ENCODE measurements at places on chromosomes 7 and 10.
A peak's percentile ranks its signal among the peaks of the same experiment; 100 is the strongest.

DNA sequence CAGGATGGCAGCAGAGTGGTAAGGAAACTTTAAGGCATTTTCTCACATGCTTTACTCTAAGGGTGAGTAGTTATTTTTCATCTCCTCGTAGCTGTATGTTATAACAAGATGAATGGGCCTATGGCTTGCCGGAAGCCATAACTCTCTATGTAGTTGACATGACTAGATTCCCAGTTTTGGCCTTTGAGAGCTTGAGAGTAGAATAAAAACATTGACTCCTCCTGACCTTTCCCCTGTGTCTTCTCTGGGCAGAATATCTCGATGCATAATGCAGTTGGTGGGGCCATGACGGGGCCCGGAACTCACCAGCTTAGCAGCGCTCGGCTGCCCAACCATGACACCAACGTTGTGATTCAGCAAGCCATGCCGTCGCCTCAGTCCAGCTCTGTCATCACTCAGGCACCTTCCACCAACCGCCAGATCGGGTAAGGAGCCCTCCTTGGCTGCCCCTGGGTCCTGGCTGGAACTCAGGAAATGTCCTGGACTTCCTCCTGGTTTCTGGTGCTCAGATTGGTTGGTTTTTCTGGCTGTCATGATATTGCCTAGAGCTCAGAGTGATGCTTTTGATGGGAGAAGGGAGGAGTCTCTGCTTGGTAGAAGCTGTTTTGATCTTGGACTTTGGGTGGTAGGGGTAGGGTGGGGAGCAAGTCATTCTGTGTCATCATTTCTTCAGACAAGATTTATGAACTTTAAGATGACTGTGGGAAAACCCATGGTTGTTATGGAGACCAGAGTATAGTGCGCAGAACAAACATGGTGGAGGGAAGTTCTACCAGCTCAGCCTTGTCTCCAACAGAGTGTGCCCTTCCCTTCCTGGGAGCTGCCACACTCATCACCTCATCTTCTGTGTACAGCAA, 158.0 kb downstream of the CREB5 start:
- DNase-seq, result no peak

DNA sequence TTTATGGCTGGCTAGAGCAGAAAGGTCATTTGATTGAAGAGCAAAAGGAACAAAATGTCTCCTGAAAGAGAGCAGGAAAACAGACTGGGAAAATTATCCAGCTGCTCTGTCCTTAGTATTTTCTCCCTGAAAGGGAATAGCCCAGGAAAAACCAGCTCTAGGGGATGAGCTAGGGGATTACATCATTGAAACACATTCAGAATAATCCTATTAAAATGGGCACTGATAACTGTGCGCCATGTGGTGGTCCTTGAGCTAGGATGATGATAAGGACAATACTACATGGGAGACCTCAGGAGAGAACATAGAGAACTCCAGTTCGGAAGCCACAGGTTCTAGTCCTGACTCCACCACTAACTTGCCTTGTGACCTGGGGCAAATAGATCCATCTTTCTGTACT, 873.8 kb downstream of the TYW1 start:
- no peak for DNase-seq

GRCh38 chr7:151306374-151306773, 35.2 kb upstream of the NUB1 start:
- no peak for DNase-seq

- peak; percentile 1 for DNase-seq
Observed at GRCh38 chr10:4067531-4067930, 282.5 kb upstream of the KLF6 start.

GRCh38 chr7:65477326-65477725, 103.7 kb downstream of the ZNF92 start:
- no peak for DNase-seq

- DNase-seq, result no peak
Observed at GRCh38 chr7:111919631-111920179, 286.5 kb downstream of the DOCK4 start.

- DNase-seq, result no peak
Observed at GRCh38 chr7:9680713-9681112, 1247.3 kb downstream of the NXPH1 start.

GRCh38 chr10:60652628-60653027, 125.7 kb upstream of the CDK1 start:
- no peak for DNase-seq

- DNase-seq, result no peak
Observed at GRCh38 chr10:34528320-34528719, 286.8 kb downstream of the PARD3 start.

GRCh38 chr10:124679401-124679800, 64.8 kb downstream of the FAM53B start:
- no peak for DNase-seq

DNA sequence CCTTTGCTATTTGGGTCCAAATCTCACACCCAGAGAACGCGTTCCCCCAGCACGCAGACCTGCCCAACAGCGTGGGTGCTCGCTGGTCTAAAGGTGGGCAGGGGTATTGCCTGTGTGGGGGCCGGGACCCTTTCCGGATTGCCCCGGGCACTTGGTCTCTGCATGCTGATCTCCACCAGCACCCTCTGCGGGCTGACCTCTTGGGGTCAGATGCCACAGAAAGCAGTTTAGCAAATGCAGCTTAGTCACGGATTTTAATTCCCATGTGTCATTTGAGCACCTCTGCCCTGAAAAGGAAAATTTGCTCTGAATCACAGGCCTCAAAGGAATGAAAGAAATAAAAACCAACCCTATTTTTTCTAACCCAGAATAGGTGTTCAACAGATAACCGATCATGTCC, 46.7 kb downstream of the PKD1L1 start:
- no peak for DNase-seq

DNA sequence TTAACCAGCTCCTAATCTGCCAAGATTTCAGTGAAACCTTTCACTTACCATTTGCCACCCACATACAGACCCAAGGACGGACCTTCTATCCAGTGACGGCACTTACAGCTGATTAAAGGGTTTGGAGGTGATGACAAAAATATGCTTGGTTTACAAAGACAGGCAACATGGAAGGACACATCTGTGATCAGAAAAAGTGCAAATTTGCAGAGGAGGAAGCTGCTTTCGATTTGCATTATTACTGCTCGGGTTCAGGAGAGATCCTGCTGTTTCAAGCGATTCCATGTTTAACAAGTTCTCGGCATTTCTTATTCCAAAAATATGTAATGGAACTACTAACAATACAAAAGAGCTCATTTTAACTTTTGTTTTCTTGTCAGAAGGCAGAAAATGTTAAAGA, 109.0 kb downstream of the JAZF1 start:
- DNase-seq, result no peak

DNA sequence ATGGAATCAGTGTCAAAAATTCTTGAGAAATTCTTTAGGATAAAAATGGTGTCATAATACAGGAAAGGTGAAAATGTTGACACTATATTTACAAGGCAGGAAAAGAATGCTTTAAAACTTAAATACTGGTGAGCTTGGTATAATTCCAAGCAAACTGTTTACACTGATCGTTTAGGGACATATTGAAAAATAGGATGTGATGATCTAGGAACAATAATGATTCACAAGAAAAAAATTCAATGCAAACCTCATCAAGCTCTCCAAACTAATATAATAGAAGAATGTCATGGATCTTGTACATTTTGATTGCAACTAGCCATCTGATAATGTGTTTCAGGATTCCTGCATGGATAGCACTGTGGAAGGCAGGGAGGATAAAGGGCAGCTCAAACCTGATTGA, 98.4 kb downstream of the CHRM2 start:
- DNase-seq, result no peak

- DNase-seq, result no peak
Observed at GRCh38 chr7:155882596-155882995, 70.3 kb upstream of the SHH start.
